CD4-positive, alpha-beta T cell treated with Interleukin-1 beta for 1 hour (primary cell): ENCODE measurements at places on chromosomes 1 and 21.

- DNase-seq = no peak
Observed at GRCh38 chr1:203089651-203090045, 3.8 kb upstream of the MYOG start.

GRCh38 chr1:42983693-42984092 is 25.0 kb upstream of the SLC2A1 start:
- DNase-seq = no peak

GRCh38 chr1:216830424-216831210 is 107.4 kb upstream of the ESRRG start:
- no peak for DNase-seq

DNA sequence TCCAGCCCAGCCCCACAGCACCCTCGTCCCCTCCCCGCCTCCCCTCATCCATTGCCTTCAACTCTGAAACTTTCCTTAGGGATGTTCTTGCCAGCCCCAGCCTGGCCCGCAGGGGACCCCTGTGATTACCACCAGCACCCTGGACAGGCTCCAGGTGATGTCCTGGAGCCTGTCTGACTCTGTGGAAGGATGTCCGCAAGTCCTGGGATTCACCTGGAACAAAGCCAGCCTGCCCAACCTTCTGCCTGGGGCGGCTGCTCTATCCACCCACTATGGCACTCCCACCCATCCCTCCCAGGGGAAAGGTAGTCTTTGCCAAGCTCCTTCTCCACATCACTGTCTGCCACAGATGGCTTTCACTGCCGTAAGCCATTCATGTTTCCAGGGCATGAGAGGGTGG is 24.4 kb upstream of the PTPRF start:
- DNase-seq = no peak

DNA sequence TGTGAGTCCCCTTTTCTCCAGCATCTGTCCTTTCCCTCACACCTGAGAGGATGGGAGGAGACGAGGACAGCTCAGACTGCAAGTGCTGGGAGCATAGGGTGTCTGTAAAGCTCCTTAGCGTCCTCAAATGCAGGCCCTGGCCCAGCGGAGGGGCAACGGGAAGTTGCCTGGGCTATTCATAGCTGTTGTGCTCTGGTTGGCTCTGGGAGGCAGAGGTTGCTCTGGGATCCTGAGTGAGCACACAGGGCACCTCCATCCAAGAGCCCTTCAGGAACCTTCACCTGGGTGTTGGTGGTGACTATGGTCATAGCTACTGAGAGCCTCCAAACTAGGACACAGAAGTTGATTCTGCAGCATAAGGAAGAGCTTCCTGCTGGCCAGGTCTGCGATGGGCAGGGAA is 2.6 kb downstream of the PADI1 start:
- no peak for DNase-seq

DNA sequence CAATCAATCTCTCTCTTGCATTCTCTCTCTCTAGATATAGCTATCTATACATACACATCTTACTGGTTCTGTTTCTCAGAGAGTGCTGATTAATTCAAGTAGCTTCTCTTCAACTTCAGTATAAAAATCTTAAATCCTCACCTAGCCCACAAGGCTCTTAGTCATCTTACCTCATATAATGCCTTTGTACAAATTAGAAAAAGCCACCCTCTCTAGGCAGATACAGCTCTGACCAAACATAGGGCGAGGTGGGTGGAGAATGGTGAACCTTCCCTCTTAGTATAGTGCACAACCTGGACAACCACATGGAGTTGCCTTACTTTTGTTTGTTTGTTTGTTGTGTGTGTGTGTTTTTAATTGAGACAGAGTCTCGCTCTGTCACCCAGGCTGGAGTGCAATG is 5.1 kb upstream of the INAVA start:
- no peak for DNase-seq

DNA sequence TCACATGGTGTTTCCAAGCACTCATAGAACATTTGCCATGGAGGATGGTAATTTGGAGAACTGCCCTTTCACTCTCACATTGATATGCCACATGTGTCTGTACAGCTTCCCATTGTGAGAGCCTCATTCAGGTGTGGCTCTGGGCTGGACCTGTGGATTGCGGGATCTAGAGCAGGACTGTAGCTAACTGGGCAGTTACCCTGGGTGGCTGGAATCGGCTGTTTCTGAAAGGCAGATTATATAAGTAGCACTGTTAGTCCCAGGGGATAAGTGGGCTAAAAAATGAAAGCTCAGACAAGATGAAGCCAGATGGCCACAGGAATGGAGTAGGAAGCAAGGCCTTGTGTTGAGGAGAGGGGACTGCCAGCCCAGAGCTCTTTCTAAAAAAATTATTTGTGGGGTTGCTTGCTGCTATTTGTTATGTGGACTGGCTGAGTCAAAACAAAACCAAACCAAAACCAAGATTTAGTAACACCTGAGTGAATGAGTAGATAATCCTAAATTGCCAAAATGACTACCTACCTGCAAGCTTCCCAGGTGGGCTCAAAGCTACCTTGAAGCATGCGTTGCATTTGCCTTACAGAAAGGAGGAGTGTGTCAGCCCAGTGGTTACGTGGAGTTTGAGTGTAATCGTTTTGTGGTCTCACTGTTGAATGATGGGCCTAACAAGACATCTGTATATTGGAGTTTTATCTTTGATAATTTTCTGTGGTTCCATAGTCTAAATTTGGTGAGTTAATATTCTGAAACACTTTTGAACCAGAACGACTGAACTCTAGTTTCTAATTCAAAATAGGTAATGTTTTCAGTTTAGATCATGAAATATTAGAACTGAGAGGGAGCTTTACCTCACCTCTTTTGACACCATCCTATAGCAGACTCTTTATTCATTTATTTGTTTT is 58.0 kb downstream of the SDCCAG8 start:
- DNase-seq = no peak

- DNase-seq = no peak
Observed at GRCh38 chr1:70847013-70847412, 200.6 kb downstream of the PTGER3 start.

GRCh38 chr1:51100264-51100880 is 1.7 kb upstream of the C1orf185 start:
- DNase-seq = no peak

DNA sequence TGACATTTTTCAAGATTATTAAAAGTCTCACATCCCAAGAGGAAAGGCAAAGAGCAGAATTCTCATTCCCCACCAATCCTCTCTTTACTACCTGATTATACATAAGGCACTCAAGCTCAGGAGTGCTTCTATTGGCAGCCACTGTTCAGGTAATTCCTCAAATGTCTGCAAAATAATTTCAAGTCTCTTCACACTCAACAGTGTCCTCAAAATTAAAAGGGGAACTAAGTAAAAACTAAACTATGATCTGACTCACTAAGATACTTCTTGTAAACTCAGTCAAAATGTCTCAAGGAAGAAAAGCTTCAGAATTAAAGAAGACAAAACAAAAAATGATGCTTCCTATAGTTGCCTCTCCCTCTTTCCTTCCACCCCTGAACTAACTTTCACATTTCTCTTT is 135.6 kb downstream of the GPATCH2 start:
- no peak for DNase-seq

- DNase-seq = no peak
Observed at GRCh38 chr1:185062710-185063370, 17.5 kb downstream of the RNF2 start.

DNA sequence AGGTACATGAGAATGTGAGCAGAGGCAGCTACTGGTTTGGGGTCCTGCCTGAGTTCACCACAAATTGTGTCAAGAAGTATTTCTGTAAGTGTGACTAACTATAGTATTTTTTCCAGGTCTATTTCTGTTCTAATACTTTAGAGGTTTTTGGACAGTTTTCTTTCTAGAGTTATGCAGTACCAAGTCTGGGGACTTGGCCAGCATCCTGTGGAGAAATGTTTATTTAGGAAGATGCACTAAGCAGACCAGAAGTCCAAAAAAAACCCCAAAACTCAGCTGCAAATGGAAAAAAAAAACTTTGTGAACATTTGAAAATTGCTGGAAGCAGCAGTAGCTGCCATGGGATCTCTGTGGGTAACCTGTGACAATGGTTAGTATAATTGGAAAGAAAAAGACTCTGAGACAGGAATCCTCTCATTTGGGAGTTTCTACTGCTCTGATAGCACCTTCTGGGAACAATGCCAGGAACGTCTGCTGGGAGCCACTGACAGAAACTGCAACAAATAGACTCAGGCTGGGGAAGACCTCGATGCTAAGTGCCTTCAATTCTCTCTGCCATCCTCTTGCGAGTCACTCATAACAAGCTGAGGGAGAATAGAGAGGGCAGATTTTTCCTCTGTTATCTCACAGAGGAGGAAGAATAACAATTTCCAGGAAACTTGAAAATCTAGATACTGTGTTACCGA is 37.6 kb downstream of the OR10R2 start:
- DNase-seq = no peak

GRCh38 chr1:43327549-43328292 is 9.9 kb upstream of the MPL start:
- no peak for DNase-seq

- DNase-seq = no peak
Observed at GRCh38 chr1:26616881-26617280, 78.9 kb upstream of the ARID1A start.

GRCh38 chr21:44551340-44551961 is at the start of gene KRTAP10-2:
Gene KRTAP10-2 (minus strand): TSS chr21:44551505. CDS start chr21:44551458, 47 bp downstream.
- DNase-seq = no peak

GRCh38 chr1:228945885-228946284 is 210.6 kb downstream of the RHOU start:
- no peak for DNase-seq

- DNase-seq = no peak
Observed at GRCh38 chr1:115282807-115283208, 55.2 kb downstream of the NGF start.

GRCh38 chr21:33380483-33380998 is 22.7 kb upstream of the IFNGR2 start:
- peak; percentile 89 for DNase-seq

- no peak for DNase-seq
Observed at GRCh38 chr1:31441073-31441472, 28.1 kb downstream of the SERINC2 start.

GRCh38 chr1:85553416-85554335 is 26.9 kb upstream of the CCN1 start:
- DNase-seq = no peak

GRCh38 chr1:115815694-115816093 is 25.2 kb downstream of the NHLH2 start:
- DNase-seq = no peak

- DNase-seq = no peak
Observed at GRCh38 chr1:235127203-235127602, 1.4 kb downstream of the TOMM20 start.

GRCh38 chr1:28229996-28230395 is 2.8 kb downstream of the DNAJC8 start:
- DNase-seq = no peak

GRCh38 chr1:212520746-212521145 is 87.8 kb upstream of the ATF3 start:
- no peak for DNase-seq

- peak; percentile 54 for DNase-seq
Observed at GRCh38 chr1:2174348-2175054, 20.1 kb downstream of the FAAP20 start.

DNA sequence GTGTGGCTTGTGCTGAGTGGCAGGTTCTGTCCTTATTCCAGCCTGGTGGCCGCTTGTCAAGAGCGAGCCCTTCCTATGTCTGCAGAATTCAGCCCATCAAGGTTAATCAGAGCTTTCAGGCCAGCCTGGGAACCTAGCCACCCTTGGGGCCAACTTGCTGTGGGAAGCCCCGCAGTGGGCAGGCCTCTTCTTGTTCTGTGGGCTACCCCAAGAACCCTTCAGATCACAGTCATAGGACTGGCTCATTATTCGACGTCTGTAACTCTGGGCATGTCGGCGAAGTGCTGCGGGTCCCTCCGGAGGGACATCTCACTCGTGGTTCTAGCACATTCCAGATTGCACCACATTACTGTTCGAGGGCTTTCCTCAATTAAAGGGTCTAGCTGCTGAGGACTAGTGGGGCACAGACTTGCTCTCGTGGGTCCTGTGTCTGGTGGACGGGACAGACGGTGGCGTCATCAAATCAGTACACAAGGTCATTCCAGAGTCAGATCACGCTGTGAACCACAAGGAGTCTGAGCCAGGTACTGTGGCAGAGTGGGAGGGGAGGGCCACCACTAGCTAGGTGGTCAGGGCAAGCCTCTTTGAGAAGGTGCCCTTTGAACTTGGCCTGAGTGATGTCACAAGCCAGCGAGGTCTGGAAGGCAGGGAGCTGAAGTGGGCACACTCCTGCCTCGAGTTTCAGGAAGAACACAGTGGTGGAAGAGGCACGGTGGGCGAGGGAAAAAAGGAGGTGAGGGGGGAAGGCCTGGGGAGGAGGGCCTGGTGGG is 20.3 kb upstream of the TNFRSF1B start:
- no peak for DNase-seq

DNA sequence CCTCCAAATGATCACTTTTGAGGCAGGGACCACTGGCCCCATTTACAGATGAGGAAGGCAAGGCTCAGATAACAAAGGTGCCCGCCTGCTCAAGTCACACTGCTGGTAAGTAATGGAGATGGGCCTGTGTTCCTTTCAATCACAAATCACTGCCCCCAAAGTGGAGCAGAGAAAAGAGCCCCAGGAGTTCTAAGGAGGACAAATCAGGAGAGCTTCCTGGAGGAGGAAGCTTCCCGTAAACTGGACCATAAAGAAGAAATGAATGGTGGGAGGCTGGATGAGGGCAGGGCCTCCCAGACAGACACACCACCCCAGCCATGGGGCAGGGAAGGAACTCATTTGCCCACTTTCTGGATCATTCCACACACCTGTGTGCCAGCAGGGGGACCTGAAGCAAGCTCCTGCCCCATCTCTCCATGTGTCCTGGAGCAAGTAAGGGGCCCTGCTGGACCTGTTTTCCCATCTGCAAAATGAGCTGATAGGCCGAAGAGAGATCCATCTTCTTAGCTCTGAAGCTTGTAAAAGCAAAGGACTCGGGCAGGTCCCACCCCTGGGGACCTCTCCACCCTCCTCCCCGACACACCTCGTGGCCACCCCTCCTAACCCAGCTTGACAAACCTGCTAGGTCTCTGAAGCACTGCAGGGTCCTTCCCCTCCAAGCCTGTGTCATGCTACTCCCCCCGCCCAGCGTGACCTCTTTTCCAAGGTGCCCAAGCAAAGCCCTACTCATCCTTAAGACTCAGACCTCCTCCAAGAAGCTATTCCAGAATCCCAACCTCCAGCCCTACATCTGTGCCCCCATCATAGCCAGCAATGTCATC is 5.5 kb downstream of the LAPTM5 start:
- no peak for DNase-seq

GRCh38 chr1:201713086-201713810 is 115.7 kb upstream of the IPO9 start:
- peak; percentile 6 for DNase-seq

DNA sequence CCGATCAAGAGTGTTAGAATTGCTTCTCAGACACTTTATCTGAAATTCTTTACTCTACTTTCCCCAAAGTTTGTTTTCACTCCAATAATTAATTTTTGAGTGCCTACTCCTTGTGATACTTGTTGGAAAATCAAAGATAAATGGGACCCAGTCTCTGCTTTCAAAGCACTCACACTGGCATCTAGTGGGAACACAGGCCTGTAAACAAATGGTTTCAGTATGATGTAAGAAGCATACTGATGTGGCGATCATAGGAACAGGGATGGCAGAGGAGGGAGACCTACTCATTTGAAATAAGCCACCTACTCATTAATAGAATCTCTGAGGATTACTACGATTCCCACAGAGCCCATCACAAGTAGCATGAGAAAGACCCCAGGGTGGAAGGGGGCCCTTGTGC is 273.7 kb upstream of the ST6GALNAC5 start:
- no peak for DNase-seq

- DNase-seq = no peak
Observed at GRCh38 chr1:213054733-213055591, 3.9 kb downstream of the RPS6KC1 start.
